Right ventricle myocardium superior (tissue), 1 donor: ENCODE measurements at places on chromosomes 7 and 10. TPM values are rescaled to one million over a fixed set of nuclear protein-coding genes. Genes with fewer than 3 reads are reported as not detected.

Gene H2BK1
- not detected for total RNA-seq

Gene HK1
- total RNA-seq, result 168 TPM

Gene RSPH10B
- total RNA-seq, result not detected

Gene TMEM273
- total RNA-seq, result 28.5 TPM

Gene TAS2R3
- total RNA-seq, result 0.32 TPM

Gene AMPH
- total RNA-seq, result 1.7 TPM

Gene TSPAN13
- 14.8 TPM for total RNA-seq

Gene SPDYE3
- total RNA-seq, result not detected

Gene KIAA1549
- total RNA-seq, result 2.1 TPM

Gene RPS24
- 716 TPM for total RNA-seq

Gene CDH23
- total RNA-seq, result 3.7 TPM

Gene RAB19
- not detected for total RNA-seq

Gene PSPH
- 12.0 TPM for total RNA-seq

Gene TLX1
- total RNA-seq, result not detected

Gene MKX
- not detected for total RNA-seq
